Activated T-cell treated with anti-CD3 and anti-CD28 coated beads for 24 hours (primary cell): ENCODE measurements at places on chromosomes 3 and 15.

DNA sequence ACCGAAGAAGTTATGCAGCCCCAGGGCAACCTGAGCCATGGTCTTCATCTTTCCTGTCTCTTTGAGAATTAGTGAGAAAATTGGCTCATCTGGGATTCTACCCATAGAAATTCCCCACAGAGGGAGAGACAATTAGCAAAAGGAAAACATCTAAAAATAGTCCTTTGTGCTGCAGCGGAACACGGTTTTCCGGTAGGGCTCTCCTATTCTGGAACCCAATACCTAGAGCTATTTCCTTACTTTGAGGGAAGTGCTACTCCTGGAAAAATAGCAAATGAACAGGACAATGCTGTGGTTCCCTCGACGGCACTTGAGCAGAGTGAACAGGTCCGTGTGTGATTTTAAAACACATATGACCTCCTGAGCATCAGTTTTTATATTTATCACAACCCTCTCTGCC is 210.5 kb downstream of the FGF12 start:
- DNase-seq = no peak

- DNase-seq = no peak
Observed at GRCh38 chr3:186949281-186949982, 19.1 kb downstream of the ST6GAL1 start.

DNA sequence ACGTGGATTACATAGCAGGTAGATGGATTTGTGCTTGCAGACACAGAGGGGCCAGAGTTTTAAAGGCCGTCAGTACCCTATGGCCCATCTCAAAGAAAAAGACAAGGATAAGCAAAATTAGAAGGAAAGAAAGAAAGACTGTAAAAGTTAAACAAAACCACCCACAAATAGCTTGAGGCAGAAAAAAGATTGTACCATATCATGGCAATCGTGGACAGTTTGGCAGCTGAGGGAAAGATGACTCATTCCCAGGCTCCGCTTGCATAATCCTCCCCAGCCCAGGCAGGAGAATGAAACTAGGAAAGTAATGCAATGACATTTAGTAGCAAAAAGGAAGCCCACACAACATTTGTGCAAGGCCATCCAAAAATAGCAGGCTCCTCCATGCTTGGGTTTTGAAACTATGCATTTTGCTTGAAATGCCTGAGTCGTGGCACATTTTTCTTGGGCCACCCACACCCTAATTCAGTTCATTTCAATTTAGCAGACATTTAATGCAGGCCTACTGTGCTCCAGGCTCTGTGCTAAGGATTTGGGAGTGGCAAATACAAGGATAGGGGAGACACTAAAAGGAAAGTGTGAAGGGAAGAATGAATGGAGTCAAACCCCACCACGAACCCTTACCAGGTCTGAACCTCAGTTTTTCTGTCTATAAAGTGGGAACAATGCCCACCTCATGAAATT is 40.9 kb upstream of the SMAD3 start:
- DNase-seq = peak; percentile 20

DNA sequence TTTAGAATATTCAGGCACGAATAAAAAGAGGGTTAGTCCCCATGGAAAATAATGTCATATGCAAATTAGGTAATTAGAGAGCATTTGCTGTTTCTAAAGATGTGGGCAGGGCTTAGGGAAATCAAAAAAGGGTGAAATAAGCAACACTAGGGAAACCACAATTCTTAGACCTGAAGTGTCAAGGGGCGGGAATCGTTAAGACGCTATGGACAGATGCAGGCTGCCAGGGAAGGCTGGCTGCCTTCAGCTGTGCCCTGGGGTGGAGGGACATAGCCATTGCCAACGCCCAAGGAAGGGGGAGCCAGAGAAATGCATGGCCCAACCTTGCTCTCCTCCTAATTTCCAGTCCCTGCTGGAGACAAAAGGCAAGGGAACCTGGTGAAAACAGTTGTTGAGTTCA is 141.7 kb upstream of the PROK2 start:
- no peak for DNase-seq

DNA sequence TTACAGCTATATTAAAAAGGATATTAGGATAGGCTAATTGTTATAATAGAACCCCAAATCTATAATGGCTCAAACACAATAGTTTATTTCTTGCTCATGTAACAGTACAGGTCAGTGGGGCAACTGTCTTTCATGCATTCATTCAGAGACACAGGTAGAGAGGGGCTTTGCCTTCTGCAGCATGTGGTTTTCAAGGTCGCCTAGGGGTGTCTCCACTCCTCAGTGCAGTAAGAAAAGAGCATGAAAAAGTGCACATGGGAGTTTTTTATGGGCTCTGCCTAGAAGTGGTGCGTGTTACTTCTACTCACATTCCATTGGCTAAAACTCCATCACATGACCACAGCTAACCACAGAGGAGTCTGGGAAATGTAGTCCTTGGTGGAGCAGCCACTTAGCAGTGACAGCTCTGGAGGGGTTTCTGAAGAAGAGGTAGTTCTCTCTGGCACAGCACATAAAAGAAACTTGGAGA is 1.8 kb downstream of the ZBTB38 start:
- DNase-seq = peak; percentile 54

DNA sequence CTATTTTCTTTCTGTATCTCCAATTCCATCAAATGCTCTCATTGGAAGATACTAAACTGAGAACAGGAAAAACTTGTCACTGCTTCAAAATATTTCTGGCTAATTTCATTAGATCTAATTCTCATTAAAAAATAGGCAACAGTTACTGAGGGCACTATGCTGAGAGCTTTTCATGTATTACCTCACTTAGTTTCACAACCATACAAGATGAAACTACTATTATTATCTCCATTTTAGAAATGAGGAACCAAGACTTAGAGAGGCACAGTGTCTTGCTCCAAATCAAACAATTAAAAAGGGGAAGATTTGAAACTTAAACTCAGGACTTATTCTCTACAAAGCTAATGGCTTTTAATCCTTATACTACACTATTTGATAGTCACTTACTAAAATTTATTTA is 7.2 kb upstream of the OTOL1 start:
- DNase-seq = no peak

DNA sequence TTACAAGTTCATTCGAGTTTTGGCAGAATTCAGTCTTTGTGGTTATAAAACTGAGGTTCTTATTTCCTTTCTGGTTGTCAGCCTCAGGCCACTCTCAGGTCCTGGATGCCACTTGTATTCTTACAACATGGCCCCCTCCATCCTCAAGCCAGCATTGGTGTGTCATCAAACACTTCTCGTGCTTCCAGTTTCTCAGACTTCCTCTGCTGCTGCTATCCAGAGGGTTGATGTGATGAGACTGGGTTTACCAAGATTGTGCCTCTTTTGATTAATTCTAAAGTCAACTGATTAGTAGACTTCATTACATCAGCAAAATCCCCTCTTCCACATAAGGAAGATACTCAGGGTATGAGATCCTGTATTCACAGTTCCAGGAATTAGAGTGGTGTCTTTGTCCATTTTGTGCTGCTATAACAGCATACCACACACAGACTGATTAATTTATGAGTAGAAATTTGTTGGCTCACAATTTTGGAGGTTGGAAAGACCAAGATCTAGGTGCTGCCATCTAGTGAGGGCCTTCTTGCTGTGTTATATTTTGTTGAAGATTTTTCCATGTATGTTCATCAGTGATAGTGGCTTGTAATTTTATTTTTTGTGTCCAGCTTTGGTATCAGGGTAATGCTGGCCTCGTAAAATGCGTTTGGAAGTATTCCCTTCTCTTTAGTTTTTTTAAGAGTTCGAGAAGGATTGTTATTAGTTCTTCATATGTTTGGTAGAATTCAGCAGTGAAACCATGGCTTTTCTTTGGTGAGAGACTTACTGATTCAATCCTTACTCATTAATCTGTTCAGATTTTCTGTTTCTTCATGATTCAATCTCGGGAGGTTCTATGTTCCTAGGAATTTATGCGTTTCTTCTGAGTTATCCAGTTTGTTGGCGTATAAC is 11.1 kb downstream of the LRCH3 start:
- DNase-seq = no peak

GRCh38 chr3:105349684-105350387 is 16.9 kb upstream of the ALCAM start:
- DNase-seq = no peak

- DNase-seq = no peak
Observed at GRCh38 chr3:22728406-22728805, 474.7 kb upstream of the UBE2E2 start.

DNA sequence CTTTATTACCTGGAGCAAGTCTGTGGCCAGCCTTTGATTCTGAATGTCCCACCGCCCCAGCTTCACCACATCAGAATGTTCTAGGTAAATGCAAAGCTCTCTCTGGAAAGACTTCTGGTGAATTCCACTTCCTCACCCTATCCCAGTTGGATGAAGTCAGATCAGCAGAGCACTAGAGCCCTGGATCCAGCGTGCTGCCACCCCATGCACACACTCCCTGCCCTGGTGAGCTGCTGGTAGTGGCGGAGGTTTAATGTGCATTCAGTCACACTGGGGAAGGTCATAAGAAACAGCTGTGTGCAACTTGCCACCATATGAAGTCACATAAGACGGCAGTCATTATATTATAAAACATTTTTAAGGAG is 16.3 kb upstream of the SLC41A3 start:
- DNase-seq = no peak

- DNase-seq = no peak
Observed at GRCh38 chr15:49737127-49737526, 116.3 kb downstream of the DTWD1 start.

DNA sequence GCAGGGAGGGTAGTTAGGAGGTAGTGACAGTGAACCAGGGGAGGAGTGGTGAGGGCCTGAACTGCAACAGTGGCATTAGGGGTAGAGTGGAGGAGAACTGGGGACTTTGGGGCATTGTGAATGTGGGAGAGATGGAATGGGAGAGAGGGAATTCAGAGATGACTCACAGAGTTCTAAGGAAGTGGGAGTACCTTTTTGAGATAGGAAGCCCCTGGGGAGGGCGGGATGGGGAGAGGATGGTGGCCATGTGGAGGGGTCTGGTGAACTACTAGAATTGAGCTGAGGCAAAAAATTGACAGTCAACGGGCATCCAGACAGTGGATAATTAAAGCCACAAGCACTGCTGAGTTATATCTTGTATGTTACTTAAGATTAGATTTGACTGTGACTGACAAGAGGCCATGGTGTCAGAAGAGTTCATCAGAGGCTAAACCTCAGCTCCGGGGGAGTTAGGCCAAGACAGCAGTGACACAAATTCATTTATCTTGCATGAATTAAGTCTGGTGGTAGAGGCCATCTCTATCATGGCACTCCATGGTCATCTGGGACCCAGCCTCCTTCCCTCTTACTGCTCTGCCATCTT is 34.0 kb downstream of the PLEKHO2 start:
- DNase-seq = no peak

- no peak for DNase-seq
Observed at GRCh38 chr15:101378171-101378755, 83.2 kb upstream of the SNRPA1 start.

GRCh38 chr15:84904419-84904818 is 20.0 kb downstream of the SLC28A1 start:
- no peak for DNase-seq

GRCh38 chr3:126714276-126714900 is 10.3 kb downstream of the CHCHD6 start:
- DNase-seq = no peak

GRCh38 chr15:61749169-61749568 is 311.1 kb downstream of the VPS13C start:
- no peak for DNase-seq

DNA sequence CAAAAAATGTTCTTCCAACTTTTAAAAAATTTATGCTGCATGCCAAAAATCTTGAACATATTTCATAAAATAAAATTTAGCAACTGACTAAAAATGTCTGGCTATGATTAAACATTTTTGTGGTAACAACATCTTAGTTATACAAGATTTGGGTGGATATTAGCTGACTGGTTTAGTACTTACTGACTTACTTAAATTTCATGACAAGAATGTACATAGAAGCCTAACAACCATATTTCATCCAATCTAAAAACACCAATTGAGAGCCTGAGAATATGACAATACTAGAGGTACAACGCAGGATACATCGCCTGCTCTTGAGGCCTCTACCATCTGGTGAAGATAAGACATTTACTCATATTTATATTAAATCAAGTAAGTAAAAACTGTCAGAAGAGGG is 34.6 kb downstream of the GNB4 start:
- DNase-seq = no peak

GRCh38 chr15:68700455-68701123 is 120.1 kb downstream of the ANP32A start:
- no peak for DNase-seq

DNA sequence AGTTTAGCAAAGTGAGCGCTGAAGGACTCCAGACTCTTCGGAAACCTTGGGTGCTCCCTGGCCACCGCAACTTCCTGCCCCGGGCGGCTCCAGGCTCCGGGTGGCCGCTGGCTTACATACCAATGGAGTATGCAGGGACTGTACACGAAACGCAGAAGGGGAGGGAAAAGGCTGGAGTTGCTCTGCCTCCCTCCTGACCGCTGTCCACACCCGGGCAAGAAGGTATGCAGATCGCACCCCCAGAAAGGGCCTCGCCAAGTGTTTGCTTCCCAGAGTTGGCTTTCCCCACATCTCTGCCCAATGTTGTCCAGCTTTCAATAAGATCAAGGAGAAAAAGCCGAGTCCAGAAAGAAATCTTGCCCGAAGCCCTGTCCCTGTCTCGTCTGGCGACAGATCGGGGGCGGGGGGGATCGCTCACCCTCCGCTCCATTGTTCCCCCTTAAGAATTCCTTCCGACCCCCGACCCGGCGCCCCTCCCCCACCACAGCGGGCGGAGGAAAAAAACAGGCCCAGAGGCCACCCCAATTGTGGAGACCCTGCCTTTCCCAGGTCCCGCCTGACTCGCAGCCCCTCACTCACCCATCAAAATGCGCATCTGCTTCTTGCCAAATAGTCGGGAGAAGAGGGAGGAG is 533 bp downstream of the ARF4 start:
- DNase-seq = peak; percentile 44

DNA sequence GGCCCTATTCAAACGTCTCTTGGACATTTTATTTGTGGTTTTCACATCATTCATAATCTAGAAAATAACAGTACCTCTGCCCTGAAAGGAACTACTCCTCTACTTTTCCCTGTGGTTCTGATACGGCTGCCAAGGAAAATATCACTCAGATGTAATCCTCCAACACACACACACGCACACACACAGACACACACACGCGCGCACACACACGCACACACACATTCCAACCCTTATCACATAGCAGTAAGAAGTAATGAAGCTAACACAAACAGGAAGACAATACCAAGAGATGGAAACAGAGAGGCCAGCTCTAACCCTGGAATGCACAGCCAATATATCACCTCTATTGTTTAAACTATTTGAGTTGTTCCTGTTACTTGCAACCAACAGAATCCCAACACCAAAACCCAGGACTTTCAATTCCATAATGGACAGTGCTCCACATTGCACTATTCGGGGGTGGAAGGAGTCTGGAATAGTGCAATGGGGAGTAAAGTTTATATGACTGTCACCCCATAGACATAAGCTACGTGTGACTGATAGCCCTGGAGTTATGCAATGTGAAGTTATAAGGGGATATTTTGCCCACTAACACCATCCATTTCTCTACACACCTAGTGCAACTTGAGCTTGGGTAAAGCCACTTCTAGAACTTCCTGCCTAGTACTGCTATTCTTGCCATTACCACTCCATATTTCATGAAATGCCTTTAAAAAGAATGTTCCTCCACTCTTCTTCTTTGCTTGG is 71.3 kb upstream of the FNDC3B start:
- DNase-seq = no peak

GRCh38 chr15:56491110-56491722 is 26.3 kb upstream of the MNS1 start:
- peak; percentile 28 for DNase-seq
